ENCODE measurements at places on chromosomes 3 and 15.
A peak's percentile ranks its signal among the peaks of the same experiment; 100 is the strongest.

GRCh38 chr3:21729888-21730459, 21.0 kb downstream of the ZNF385D start:
- DNase-seq: peak; percentile 19

DNA sequence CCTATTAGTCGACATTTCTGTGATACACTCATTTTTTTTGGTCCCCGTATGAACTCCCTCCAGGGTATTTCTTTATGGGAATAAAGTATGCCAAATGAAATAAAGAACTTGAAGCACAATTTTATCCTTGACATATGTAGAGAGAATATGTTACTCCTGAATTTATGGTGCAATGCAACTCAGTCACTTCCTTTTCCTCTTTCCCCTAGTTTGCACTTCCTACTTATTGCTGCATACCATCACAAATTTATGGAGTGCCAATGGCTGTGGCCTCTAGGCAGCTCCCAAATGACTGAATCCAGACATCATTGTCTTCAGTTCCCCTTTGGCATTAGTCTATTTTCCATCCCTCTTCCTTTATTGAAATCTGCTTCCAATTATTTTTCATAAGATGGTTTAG, 403.5 kb downstream of the FHIT start:
- no peak for DNase-seq

- DNase-seq: no peak
Measured at GRCh38 chr3:120224237-120224636, 60.8 kb downstream of the GPR156 start.

GRCh38 chr15:45306105-45306504, 54.1 kb downstream of the SLC28A2 start:
- DNase-seq: no peak
